Stimulated activated memory B cell treated with anti-CD40 and anti-IgM and Interleukin-4, amounts not matched to agents 10 μg/mL and 1 μg/mL and 100 μg/mL, for 72 hours (primary cell): ENCODE measurements at places on chromosomes 2 and 18.

GRCh38 chr18:43590182-43590903, 313.1 kb upstream of the SYT4 start:
- ATAC-seq = peak; percentile 38

DNA sequence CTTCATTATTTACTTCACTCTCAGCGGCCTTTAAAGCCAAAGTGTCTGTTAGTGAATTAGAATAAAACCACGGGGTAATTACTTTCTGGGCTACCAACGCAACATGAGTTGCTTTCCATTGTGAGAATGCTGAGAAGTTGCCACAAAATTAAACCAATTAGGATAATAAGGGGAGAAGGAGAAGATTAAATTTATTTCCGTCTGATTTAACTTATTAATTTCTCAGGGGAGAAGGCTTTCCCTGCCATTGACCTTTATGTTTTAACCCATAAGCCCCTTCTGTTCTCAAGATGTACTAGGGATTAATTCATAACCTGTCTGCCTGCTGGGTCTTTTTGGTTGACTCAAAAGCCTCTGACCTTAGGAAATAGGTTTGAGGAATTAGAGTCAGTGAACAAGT, 42.3 kb upstream of the IGFBP5 start:
- no peak for ATAC-seq

- ATAC-seq = peak; percentile 39
Measured at GRCh38 chr2:33488715-33489540, 12.5 kb downstream of the RASGRP3 start.

GRCh38 chr2:16014802-16015201, 74.5 kb downstream of the MYCN start:
- no peak for ATAC-seq

DNA sequence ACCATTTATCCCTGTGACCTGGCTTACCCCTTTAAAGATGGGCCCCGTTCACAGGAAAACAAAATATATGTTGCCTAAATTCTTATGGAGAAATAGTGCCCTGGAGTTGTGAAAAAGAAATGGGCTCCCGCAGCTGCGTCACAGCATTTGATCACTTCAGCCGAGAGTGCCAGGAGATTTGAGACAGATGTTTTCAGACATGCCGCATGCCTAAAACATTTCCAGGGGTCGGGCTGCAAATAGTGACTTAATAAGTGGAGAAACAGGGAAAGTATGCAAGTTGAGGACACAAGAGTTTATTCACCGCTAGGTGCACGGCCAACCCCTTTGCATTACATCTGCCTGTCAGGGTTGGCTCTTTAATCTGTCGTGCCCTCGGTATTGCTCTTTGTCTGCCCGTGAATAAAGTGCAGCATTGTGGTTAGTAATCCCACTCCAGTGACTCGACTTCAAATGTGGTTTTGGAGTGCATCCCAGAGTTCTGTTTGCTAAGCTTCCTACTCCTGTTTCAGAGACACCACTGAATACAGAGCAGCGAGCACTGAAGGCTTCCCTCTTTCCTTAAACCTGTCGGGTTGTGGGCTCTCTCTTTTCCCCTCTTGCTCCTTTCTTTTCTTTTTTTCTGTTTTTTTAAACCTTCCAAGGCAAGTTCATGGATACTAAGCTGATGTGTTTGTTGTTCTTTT, 187.5 kb downstream of the LTBP1 start:
- ATAC-seq = no peak

DNA sequence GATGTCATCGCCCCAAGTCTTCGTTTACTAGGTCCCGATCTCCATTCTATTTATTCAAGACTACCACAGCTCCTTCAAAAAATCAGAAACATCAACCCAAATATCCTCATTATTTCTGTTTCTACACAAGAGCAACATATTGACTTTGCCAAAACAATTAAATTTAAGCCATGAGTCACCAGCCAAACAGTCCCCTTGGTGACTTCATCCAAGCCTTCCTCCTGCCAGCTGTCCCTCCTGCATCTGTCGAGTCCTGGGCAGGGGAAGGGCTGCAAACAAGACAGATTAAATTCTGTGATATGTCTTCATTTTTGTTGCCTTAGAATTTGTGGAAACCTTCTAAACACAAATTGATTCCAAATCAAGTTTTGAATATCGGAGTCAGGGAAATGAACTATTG, 110.3 kb downstream of the SP3 start:
- ATAC-seq = no peak

- ATAC-seq = no peak
Measured at GRCh38 chr18:49082714-49083688, 132.2 kb upstream of the SMAD7 start.

DNA sequence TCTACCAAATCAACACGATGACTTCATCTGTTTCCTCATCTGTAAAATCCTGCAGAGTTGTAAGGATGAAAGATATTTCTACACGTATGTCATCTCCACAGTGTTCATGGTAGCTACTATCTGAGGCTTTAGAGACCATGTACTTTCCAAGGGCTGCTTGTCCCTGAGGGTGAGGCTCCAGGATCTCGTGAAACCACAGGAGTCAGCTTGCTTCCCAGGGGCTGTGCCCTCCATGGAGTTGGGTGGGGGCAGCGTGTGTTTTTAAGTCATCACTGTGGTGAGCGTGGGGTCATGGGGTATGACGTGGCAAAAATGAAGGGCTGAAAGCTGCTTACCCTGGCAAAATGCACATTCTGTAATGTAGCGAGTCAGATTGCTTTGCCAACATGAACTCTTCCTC, 81.6 kb downstream of the ASAP2 start:
- no peak for ATAC-seq

DNA sequence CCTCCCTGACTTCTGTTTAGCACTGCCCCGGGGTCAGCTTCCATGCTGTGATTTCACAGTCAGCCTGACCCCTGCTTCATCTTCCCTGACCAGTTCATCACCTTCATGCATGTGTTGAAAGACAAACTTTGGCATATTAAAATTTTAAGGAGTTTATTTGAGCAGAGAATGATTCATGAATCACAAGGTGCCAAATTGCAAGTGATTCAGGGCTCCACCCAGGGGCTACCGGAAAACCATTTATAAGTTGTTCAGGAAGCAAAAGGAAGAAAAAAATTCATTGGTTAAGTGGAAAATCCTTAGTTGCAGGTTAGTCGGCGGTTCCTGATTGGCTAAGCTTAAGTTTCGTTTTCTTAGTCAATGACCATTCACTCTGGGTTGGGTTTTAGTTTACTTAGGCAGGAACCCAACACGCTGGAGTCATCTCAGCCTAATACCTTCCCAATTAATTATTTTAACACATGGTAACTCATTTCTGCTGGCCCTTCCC, 10.6 kb downstream of the IL1F10 start:
- no peak for ATAC-seq

DNA sequence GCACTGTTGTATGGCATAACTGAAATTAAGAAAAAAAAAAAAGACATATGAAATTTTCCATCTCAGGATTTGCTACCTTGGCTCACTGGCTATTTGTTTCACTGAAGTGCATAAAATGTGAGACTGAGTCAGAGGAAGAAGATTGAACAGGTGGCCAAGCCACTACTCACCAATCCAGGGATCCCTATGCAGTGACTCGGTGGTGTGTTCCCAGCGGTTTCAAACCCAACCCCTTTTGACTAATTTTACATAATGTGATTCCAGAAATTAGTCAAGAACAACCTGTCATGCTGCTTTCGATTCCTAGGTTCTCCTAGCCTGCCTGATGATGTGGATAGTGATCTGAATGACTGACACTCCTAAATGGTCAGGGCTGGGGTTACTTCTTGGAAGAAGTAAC, 77.3 kb downstream of the KLHL14 start:
- ATAC-seq = no peak
